Dermis lymphatic vessel endothelial cell (primary cell): ENCODE measurements at places on chromosomes 4 and X. TPM values are rescaled to one million over a fixed set of nuclear protein-coding genes. Genes with fewer than 3 reads are reported as not detected.

The NEXMIF gene
- total RNA-seq = under 0.01 TPM in 1 of 2 replicates, not detected in the other

The ABCG2 gene
- total RNA-seq = 6.1 and 9.2 TPM in 2 replicates

The TMPRSS11A gene
- not detected in 2 replicates for total RNA-seq

The SAGE1 gene
- not detected in 2 replicates for total RNA-seq
